CD4-positive, alpha-beta memory T cell (primary cell): ENCODE measurements at places on chromosomes 2 and 18.

DNA sequence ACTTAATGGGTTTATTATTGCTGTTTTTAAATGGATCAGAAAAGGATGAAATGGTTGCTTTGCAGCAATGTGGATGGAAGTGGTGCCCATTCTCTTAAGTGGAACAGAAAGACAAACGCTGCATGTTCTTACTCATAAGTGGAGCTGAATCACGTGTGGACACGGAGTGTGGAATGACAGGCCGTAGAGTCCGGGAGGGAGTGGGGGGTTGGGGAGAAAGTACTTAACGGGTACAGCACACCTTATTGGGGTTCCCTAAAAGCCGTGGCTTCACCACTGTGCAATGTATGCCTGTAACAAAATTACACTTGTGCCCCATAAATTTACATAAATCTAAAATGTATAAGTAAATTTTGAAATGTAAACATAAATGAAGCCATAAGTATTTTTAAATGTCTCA lies 64.0 kb upstream of the CTDP1 start:
- no peak for DNase-seq

DNA sequence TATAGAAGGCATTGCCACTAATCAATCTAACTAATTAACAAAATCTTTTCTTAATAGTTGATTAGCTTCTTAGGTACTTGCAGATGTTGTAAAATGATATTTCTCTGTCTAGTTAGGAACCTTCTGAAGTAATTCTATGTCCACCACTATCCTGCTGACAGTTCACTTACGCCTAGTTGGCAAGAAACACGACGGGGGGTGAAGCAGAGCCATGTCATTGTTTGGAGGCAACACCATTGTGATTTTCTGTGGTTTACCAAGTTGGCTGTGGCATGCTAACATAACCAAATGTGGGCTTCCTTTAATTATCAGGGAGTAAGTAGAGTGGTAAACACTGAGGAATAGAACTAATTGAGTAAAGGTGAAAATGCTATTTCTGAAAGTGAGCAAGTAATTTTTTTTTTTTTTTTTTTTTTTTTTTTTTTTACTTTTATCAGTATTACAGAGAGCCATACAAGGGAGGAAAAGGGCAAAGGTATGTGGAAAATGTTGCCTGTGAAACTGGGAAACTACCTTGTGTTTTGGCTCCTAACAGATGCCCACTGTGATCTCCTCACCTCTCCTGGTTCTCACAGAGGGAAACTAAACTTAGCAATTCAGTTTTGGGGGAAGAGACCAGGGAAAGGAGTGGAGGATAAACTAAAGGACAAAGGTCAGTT lies 126.8 kb downstream of the MEIS1 start:
- DNase-seq = no peak

- no peak for DNase-seq
Measured at GRCh38 chr2:27805180-27805579, 33.7 kb downstream of the MRPL33 start.

GRCh38 chr18:78776706-78777285 lies 202.8 kb upstream of the SALL3 start:
- no peak for DNase-seq

DNA sequence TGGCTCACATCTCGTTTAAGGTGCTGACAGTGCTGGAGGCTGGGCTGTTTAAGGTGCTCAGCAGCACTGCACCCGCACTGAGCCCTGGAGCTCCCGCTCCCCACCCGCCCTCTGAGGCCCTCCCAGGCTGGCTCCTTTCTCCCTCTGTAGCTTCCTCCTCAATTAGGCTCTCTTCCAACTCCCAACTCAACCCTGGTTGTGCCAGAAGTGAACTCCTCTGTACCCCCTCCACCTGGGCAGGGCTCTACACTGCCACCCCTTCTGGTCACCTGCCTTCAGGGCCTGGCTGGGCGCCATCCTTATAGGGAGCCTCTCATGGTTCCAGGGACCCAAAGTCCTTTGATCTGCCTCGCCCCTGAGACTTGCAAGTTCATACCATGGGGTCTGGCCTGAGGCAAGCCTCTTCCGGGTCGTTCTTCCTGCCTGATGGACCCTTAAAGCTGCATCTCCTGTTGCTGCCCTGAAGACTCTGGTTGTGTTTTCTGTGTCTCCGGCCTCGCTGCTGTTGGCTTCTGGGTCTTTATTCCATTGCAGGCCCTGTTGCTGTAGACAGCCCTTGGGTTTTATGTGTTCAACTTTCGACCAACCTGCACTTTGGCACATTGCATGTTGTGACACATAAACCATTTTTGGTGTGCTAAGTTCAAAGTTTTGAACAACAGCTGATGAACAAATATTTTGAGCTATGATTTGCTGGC lies 199.6 kb downstream of the LDLRAD4 start:
- DNase-seq = no peak

- DNase-seq = no peak
Measured at GRCh38 chr2:43074052-43074451, 152.4 kb downstream of the ZFP36L2 start.

DNA sequence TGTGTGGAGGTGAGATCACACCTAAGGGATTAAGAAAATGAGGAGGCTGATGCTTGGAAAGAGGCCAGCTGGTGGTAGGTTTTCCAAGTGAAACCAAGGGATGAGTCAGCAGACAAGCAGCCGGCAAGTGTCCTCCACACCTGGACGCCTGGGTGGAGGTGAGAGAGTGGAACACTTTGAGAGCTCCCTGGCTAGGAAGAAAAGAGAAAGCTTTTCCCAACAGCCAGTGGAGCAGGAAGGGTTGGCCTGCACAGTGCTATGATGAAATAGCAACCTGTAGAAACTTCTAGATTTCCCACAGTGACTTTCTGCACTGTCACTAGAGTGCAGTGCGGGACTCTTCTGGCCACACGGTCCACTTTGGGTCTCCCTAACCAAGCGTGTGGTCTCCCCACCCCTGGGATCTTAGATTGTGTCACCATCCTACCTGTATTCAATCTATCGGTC lies 19.6 kb upstream of the IL37 start:
- DNase-seq = no peak
